RPMI7951 (cell line): ENCODE measurements at places on chromosomes 6 and 20. TPM values are rescaled to one million over a fixed set of nuclear protein-coding genes. Genes with fewer than 3 reads are reported as not detected.

DNA sequence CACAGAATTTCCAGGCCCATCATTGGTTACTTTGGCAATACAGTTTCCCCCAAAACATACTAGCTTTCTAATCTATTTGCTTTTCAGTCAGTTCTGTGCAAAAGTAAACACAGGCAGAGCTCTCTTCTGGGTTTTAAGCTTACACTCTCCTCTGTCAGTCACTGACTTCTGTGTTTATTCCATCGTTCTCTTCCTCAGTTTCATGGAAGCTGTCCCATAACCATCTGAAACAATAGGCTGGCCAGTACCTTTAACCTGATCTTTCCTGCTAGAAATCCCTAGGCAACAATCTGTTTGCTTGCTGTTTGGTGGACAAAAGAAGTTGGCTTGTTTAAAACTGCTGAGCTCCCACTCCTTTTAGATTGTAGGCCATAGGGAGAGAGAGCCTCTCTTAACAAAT, 431.5 kb downstream of the HACE1 start:
- no peak for DNase-seq

- no peak for DNase-seq
Observed at GRCh38 chr20:20915844-20916243, 190.3 kb downstream of the LINC00237 start.

DNA sequence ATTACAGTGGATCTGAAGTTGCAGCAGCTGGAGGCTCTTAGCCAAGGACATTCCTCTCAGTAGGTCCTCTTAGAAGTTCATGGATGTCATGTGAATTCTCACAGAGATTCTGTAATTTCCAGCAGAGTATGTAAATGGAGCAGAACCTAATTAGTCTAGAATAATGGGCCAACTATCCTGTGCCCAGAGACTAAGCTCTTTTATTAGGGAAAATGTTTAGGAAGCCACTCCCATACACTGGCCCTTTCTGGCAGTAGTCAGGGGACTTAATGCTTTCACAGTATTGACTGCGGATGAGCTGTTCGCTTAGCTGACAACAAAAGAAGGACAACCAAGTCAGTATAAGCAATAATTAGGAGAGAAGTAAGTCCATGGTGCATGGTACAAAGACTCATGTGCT, 43.8 kb upstream of the KIF16B start:
- no peak for DNase-seq

SLC22A3 gene
- total RNA-seq = 1.7 and 2.2 TPM in 2 replicates

- DNase-seq = no peak
Observed at GRCh38 chr6:100726666-100727065, 154.5 kb downstream of the ASCC3 start.

- DNase-seq = peak; percentile 5
Observed at GRCh38 chr6:25537349-25538018, 114.5 kb upstream of the SCGN start.

C20orf141 gene
- total RNA-seq = not detected in 2 replicates

DNA sequence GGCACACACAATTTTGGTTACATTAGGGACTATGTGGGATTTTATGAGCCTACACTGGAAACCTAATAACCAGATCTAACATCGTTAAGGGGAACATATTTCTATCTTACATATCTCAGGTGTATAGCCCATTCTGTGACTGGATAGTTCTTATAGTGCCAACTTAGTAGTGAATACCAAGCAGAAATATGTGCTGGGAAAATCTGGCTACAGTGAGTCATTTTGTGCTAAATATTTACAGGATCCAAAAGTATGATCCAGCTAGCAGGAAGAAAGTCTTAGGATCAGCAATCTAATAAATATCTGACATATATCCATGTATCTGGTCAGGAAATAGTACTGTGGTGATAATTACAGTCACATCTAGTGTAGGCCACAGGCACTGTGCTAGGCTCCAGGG, 94.6 kb upstream of the INSM1 start:
- no peak for DNase-seq

GRCh38 chr6:167442245-167442644, 117.4 kb downstream of the TTLL2 start:
- DNase-seq = no peak

DNA sequence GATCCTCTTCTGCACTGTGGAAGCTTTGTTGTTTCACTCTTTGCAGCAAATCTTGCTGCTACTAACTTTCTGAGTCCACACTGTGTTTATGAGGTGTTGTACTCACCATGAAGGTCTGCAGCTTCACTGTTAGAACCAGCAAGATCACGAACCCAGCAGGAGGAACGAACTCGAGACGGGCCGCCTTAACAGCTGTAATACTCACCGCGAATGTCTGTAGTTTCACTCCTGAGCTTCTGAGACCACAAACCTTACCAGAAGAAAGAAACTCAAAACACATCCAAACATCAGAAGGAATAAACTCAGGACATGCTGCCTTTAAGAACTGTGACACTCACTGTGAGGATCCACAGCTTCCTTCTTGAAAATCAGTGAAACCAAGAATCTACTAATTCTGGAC, 48.1 kb upstream of the MBOAT1 start:
- DNase-seq = no peak

MYLK4 gene
- 0.29 and 0.60 TPM in 2 replicates for total RNA-seq

GRCh38 chr20:5065166-5065878, 54.4 kb downstream of the PCNA start:
- peak; percentile 96 for DNase-seq

DNA sequence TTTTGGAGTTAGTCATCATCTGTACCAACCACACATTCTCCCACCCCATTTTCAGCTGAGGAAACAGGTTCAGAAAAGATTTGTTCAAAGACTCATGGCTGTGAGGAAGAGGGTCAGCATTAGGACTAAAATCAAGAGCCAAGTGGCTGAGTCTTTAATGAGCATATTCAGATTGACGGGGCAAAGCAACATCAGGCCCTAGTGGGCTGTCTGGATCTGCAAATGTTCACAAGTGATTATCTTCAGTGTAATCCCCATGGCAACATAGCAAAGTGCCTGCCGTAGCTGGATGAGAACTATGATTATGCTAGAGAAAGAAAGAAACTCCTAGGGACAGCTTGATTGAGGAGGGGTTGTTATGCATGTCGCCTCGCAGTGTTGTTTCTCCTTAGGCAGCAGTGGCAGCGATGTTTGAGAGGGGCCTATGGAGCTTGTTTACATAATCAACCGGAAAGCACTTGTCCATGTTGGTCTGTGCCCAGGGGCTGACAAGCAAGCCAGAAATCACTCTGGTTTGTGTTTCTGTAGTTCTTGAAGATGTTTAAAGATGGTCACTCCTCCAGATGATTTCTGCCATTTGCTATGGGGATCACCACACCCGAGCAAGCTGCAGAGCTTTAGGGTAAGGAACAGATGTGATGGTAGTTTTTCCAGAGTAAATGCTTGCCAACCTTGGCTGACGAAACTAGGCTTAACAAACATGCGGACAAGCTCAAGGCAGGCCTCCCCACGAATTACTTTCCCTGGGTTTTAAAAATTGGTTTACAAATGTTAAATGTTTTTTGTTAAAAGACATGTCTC, 124.3 kb upstream of the MLIP start:
- DNase-seq = peak; percentile 52

DNA sequence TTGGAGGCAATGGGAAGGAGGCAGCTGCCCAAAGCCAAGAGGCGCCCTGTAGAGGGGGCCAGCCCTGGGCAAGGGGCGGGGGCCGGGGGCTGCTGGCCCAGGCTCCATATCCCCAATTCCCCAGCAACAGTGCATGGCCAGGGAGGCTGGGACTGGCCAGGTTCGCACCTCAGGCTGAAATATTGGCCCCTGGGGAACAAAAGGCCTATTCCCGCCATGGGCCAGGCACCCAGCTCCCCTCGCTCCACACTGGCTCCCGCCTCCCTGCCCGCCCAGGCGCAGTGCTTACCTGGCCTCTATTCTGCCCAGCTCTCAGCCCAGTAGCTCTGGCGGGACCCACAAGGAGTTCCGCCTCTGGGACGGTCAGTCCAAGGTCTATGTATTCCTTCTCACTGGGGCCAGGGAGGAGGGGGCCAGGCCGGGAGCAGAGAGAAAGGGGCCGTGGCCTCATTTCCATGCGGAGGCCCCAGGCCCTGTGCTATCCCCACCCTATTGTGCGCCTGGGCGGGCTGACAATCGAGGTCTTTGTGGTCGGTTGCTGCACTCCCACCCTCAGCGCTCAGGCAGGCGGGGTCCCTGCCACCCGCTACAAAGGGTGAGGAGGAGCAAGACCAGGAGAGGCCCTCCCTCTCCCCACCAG, 42.3 kb downstream of the YTHDF1 start:
- DNase-seq = no peak

DNA sequence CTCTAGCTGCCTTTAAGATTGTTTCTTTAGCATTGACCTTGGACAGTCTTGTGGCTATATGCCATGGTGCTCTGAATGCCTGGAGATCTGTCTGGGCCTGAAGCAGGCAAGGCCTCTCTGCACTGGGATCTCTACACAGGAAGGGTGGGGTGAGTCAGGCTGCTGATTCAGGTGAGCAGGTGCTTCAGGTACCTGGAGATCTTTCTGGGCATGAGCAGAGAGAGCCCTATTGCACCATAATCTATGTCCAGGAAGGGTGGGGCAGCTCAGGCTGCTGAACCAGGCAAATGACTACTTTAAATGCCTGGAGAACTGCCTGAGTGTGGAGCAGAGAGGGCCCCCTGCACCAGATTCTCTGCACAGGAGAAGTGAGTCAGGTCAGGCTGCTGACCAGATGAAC, 94.5 kb downstream of the TPBG start:
- no peak for DNase-seq

GRCh38 chr20:2022163-2022562, 28.3 kb upstream of the PDYN start:
- DNase-seq = no peak

DNA sequence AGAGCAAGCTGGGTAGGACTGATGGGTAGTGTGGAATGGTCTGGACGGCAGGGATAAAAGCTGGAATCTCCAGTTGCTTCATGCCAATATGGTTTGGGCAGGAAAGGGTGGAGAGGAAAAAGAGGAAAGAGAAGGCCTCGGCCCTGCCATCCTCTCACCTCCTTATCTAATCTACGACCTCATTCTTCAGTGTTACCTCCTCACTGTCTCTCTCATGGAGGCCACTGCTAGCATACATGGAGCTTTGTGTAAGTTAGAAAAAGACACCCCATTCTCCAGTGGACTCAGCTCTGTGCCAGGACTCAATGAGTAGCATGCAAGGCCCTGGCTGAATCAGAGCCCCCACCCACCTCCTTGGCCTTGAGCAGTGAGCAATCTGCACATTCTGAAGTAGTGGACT, 6.1 kb upstream of the ARID1B start:
- no peak for DNase-seq

DNA sequence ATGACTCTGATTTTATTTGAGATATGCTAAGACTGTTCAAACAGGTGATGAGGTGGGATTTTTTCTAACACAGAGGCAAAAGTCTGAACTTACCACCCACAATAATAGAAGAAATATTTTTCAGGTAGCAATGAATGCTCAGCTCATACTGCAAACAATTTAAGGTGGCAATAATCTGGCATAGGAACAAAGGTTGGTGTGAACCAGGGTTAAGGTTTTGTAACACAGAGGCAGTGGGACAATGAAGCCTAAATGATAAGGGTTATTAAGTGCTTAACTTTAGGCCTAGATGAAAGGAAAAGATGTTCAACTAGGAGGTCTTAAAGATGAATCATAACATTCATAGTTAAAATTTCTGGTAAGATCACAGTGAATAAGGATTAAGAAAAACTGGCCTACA, 4.9 kb downstream of the ASCC3 start:
- DNase-seq = no peak

DNA sequence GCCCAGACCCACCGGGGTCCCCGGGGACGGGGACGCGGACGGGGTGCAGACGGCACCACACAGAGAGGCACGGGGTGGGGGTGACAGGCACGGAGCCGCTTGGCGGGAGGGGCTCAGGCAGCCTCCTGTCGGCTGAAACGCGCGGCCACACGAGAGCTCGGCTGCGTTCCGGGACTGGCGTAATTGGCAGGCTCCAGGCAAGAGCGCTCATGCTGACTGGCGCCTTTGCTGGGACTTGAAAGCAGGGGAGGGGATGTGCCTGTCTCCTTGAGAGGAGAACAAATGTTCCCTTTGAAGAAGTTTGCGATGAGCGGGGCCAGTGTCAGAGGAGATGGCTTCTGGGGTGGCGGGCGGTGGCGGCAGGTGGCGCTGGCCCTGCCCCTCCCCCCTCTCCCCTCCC, 25.8 kb downstream of the BHLHE23 start:
- DNase-seq = no peak

DNA sequence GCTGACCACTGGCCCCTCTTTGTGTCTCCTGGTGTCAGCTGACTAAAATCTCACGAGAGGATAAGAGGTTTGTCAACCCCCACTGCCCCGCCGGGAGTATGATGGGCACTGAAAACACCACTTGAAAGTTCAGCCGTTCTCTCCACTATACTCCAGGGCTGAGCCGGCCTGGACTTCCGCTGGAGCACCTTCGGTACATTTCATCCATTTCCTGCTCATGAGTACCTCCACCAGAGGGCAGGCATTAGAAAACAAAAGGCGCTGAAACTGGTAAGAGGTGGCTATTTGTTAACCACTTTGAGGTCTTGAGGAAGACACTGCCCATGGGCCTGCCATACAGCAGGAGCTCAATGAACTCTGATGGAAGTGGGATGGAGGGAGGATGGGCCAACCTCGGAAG, 17.9 kb upstream of the ANKRD60 start:
- peak; percentile 40 for DNase-seq

DNA sequence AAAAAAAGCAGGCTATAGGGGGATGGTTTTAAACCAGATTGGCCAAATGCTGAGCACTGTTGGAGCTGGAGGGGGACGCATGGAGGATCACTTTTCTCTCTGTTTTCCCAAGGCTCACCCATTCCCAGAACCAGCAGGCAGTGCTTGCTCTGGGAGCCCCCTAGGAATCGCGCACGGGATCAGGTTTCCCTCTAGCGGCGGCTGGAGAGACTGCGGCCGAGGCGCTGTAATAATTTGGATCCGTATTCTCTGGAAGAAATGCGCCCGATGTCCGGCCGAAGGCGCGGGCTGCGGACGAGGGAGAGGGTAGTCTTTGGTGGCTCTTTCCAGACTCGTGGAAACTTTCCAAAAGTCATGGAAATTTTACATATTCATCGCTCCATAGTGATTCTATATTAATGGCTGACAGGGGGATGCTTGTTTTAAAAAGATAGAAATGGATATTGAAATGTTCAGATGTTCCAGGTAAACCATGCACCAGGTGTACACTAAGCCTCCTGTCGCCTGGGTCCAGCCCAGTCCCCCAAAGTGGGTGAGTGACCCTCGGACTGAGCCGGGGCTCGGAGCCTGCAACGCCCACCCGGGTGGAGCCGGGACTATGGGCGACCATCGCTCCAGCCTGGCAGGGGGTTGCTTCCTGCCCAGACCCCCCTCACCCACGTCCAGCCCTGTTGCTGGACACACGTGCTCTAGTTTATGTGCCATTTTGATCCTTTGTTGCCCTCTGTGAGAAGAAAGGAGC, 78.7 kb upstream of the PHACTR3 start:
- peak; percentile 63 for DNase-seq

ULBP1 gene
- total RNA-seq = 0.20 and 0.36 TPM in 2 replicates

TINAG gene
- total RNA-seq = not detected in 2 replicates
